Mammary epithelial cell (primary cell): ENCODE measurements at places on chromosomes 11 and 22. TPM values are rescaled to one million over a fixed set of nuclear protein-coding genes. Genes with fewer than 3 reads are reported as not detected.

MPEG1 gene
- not detected for total RNA-seq

IRF7 gene
- 4.4 TPM in 2 replicates for total RNA-seq

SLC22A25 gene
- total RNA-seq = not detected

CELF1 gene
- total RNA-seq = 113 TPM

SLC25A45 gene
- 0.50 TPM for total RNA-seq

PANX3 gene
- not detected in 2 replicates for total RNA-seq

TRIM48 gene
- total RNA-seq = not detected

APOBEC3B gene
- total RNA-seq = 11.2 and 21.2 TPM in 2 replicates

RCOR2 gene
- total RNA-seq = 0.14 TPM in 1 of 2 replicates, not detected in the other

RTCB gene
- total RNA-seq = 84.7 TPM

CHADL gene
- 3.3 TPM for total RNA-seq
